CD4-positive, alpha-beta T cell treated with Interleukin-1 beta for 1 hour (primary cell): ENCODE measurements at places on chromosomes 6 and 20.

DNA sequence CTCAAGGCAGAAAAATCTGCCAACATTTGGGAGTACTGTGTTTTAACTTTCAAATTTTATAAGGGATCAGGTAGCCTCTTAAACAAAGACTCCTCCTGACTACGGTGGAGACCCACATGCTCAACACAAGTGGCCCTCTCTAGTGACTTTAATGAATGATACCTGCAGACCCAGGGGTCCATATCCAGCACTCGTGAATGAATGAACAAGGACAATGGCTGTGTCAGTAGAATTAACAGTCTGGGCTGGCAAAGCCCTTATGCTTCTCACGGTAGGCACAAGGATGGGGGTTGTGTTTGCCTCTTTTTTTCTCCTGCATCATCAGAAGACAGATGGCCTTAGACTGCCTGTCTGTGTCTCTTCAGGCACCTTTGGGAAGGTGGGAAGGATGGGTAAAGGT is 112.6 kb upstream of the TRAF3IP2 start:
- no peak for DNase-seq

DNA sequence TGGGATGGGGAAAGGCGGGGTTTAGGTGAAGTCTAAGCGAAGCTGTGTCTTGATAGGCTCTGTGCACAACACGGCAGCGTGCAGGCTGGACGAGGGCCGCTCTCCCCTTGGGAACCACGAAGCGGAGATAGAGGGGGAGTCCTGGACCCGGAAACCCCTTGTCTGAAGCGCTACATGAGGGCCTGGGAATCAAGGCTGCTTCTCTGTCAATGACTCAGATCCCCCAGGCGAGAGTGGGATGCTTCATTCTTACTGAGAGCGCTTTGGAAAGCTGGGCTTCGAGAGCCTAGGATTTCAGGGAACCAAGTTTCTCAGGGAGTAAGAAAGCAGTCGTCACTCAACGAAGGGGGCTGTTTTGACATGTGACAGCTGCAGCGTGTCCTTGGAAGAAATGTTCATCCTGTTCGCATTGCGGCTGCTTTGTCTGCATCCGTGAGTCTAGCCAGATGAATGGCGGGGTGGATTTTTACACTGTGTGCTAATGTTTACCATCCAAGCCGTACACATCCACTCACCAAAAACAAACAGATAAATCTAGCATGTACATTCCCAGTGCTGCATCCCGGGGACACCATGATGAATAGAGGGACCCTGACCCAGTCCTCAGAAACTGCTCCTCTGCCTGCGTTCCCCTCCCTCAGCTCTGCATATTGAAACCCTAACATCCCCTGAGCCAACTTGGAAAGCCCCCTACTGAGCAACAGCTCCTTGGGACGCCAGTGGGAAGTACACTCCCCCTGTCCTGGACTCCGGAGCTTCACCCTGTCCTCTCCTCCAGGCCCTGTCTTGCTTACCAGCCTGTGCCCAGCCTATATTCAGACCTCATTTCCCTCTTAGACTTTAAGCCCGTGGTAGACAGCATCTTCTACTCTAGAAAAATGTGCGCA is 24.5 kb upstream of the RTF2 start:
- DNase-seq, result no peak

DNA sequence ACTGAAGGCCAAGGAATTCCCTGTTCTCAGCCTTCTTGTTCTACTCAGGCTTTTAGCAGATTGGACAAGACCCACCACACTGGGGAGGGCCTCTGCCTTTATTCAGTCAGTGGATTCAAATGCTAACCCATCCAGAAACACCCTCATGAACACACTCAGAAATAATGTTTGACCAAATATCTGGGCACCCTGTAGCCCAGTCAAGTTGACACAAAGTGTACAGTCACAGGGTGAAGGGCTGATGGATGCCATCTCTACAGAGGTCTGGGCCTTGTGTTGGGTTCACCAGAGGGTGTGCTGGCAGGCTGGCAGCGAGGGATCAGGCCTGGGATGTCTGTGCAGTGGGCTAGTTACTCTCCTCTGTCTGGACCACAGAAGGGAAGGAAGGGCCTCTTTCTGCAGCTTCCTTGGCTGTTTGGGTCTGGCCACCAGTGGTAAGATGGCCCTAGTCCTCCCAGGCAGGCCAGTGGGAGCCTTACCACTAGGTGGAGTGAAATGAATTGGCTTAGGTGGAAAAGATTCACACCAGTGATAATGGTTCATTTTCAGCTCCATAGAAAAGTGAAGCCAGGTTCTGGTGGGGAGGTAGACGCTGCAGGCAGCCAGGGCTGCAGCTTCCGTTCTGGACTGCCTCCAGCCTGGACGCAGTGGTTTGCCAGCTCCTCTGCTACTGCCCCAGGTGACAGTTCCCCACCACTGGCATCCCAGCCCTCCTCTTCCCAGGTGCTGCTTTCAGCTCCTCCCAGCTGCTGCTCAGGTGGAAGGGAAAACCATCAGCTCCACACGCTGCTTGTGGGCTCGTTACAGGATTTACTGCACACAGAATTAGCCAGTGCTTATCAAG is 9.2 kb downstream of the TUBB2A start:
- DNase-seq, result no peak

- no peak for DNase-seq
Measured at GRCh38 chr20:577167-577791, 32.8 kb downstream of the TCF15 start.

- DNase-seq, result no peak
Measured at GRCh38 chr6:12235341-12235740, 54.8 kb upstream of the EDN1 start.

GRCh38 chr20:34643928-34644327 is 33.0 kb downstream of the PIGU start:
- DNase-seq, result no peak

DNA sequence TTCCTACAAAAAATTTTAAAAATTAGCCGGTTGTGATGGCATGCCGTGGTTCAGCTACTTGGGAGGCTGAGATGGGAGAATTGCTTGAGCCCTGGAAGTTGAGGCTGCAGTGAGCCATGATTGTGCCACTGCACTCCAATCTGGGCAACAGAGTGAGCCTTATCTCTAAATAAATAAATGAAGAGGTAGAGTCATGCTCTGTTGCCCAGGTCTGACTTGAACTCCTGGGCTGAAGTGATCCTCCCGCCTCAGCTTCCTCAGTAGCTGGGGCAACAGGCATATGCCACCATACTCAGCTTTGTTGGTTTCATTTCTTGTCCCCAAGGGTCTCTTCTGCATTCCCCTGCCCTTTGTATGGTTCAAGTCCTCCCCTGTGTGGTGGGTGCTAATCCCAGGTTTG is 17.0 kb downstream of the HSPA1B start:
- no peak for DNase-seq

- no peak for DNase-seq
Measured at GRCh38 chr6:105816847-105817246, 269.3 kb upstream of the PRDM1 start.
